ENCODE measurements at places on chromosomes 2 and 18.

DNA sequence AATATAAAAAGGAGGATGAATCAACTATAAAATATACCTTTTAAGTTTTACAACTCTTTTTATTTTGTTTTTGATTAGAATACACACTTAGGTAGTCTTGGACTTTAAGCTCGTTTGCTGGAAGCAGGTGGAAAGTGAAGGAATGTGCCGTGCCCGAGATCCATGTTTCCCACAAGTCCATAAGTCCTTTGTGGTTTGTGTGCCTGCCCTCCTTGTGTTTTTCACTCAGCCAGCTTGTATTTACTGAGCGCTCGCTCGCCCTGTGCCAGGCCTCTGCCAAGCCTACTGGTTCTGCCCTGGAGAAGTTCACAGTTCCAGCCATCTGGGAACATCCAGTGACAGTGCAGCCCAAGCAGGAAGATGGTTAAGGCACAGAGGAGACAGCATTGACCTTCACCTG, 142.6 kb downstream of the MGAT5 start:
- DNase-seq: no peak

DNA sequence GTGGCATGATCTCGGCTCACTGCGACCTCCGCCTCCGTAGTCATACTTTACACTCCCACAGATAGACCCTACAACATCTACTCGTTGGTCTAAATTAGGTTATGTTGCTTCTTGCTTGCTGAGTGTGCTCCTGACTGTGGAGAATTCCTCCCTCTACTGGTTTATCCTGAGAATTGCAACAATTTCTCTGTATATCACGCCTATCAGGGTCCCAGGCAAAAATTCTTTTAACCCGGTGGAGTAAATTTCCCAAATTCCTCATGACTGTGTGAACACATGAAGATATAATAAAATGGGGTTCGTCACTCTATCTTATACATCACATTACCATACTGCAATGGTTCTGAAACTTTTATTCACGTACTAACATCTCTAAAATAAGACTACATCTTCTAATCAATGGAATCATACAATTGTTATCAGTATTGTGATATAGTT, 156.7 kb downstream of the EVA1A start:
- no peak for DNase-seq

DNA sequence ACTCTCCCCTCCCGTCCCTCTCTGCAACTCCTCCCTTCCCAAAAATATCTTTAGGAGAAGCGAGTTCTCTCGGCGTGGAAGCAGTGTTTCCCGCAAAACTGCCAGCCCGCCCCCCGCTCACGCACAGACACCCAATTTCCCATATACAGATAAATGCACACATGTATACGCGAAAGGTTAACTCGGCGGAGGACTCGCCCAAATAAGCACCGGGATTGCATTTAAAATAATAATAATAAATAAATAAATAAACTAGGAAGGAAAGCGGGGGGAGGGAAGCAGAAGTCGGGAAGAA, 70.0 kb upstream of the PSMD14 start:
- DNase-seq: no peak

DNA sequence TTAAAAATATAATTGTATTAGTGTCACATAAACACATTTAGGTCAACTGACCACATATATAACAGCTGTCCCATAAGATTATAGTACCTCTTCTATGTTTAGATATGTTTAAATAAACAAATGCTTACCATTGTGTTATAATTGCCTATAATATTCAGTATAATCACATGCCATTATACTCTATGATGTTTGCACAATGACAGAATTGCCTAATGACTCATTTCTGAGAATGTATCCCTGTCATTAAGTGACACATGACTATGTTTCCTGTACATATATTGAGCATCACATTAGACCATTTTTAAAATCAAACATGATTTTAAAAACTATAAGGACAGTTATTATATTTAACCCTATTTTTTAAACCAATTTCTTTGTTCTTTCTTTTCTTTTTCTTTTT, 89.8 kb downstream of the HS6ST1 start:
- DNase-seq: no peak

- DNase-seq: no peak
These were observed 33.3 kb upstream of the PGAP1 start for GRCh38 chr2:196959734-196960338.

DNA sequence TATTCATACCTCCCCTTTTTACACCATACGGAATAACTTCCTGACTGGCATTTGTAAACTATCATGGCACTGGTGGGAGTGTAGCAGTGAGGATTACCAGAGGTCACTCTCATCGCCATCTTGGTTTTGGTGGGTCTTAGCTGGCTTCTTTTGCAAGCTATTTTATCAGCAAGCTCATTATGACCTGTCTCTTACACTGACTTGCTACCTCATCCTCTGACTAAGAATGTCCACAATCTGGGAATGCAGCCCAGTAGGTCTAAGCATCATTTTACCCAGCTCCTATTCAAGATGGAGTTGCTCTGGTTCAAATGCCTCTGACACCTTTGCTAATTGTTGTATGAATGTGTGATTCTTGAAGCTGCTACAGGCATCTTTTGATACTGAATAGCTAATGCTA, 950.8 kb upstream of the SLC39A10 start:
- no peak for DNase-seq

GRCh38 chr2:237968048-237968862, 1.4 kb downstream of the UBE2F start:
- peak; percentile 36 for DNase-seq

DNA sequence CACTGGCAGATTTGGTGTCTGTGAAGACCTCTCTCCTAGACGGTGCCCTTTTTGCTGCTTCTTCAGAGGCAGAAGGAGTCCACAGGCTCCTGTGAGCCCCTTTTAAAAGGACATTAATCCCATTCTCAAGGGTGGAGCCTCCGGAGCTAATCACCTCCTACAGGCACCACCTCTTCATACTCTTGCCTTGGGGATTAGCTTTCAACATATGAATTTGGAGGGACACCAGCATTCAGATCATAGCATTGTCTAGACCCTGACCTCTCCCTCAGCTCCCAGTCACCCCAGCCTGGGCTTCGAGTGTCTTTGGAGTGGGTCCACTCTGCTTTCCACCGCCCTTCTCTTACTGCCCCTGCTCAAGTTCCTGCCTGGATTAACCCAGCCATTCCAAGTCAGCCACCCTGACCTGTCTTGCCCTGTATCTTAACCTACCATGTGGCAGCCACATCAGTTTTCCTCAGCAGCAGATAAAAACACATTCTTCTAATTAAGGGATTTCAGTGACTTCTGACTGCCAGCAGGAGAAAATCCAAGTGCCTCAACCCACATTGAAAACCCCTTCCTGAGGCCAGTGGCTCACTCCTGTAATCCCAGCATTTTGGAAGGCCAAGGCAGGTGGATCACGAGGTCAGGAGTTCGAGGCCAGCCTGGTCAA, 6.1 kb upstream of the NCL start:
- DNase-seq: no peak

- DNase-seq: no peak
These were observed 91.0 kb upstream of the CDH19 start for GRCh38 chr18:66694852-66695251.

DNA sequence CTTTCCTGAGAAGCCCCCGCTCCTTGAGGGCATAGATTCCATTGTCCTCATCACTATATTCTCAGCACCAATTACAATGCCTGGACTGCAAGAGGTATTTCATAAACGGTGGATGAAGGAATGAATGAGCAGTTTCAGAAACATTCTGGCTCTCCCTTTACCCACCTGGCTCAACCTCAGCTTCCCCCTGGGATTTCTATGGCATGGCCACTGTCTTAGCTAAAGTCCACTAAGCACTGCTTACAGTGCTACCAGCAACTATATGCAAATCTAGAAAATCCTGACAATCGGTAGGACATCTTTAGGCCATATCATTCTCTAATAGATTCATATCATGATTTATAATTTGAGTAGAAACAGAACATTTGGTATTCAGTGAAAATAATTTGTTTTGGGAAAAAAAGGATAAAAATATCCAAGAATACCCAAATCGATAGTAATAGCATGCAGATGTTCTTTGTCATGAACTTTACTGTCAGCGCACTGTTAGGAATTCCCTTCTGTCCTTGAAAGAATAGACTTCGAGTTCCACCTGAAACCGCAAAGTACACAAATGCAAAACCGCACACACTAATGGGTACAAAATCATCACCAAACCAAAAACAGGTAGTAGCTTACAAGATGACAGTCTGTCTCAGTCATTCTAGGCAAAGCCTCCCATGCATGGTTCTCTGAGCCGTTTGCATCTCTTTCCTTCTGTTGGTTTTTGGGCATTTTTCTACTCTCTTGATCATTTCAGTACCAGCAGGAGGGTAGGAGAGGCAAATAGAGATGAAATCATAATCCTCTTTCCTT, 303.6 kb upstream of the ID2 start:
- no peak for DNase-seq

- peak; percentile 84 for DNase-seq
These were observed 579 bp downstream of the MAT2A start for GRCh38 chr2:85539361-85540132.

DNA sequence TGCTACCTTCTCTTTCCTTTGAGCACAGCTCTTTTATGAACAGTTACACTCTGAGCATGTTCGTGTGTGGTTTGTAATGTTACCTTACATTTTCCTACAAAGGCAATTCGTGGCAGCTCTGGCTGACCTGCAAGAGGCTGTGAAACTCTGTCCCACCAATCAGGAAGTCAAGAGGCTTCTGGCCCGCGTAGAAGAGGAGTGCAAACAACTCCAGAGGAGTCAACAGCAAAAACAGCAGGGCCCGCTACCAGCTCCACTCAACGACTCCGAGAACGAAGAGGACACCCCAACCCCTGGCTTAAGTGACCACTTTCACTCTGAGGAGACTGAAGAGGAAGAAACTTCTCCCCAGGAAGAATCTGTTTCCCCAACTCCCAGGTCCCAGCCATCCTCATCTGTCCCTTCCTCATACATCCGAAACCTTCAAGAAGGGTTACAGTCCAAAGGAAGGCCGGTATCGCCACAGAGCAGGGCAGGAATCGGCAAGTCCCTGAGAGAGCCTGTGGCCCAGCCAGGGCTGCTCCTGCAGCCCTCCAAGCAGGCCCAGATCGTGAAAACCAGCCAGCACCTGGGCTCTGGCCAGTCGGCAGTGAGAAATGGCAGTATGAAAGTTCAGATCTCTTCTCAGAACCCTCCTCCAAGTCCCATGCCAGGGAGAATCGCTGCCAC, 56.9 kb downstream of the WDSUB1 start:
- DNase-seq: no peak

GRCh38 chr2:3751806-3752205, 48.4 kb downstream of the DCDC2C start:
- no peak for DNase-seq

- DNase-seq: no peak
These were observed 135.5 kb downstream of the TMEFF2 start for GRCh38 chr2:192059266-192059665.

DNA sequence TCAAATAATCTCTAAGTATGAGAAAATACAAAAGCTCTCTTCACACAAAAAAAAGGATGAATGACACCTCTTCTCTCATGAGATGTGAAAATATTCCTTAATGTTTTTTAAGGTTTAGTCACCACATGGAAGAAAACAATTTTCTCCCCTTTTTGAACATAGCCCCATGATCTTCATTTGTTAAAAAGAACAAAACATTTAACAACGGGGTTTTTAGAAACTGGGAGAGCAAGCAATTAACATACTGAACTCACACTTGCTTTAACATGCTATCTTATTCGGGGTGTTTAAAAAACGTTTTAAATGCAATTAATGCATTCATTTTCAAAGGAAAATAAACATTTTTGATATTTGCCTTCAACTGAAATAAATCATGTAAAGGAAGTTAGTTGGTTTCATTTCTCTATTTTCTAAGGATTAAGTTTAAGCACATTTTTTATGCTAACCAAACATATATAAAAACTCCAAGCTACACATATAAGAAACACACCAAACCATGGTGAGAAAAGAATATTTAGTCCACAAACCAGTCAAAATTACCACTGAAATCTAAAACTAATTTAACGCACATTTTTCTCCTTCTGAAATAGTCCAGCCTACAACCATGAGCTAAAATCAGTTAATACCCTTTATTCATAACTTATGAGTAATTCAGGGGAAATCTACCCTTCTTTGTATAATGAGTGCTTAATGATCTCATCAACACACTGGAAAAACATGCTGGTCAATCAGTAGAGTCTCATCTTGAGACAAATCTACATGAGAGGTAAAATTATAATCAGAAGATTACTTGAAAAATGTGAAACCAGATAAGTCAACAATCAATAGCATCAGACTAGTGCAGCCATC, 8.2 kb downstream of the FBXO11 start:
- DNase-seq: no peak

- DNase-seq: no peak
These were observed 3.0 kb downstream of the BUB1 start for GRCh38 chr2:110674620-110675555.

DNA sequence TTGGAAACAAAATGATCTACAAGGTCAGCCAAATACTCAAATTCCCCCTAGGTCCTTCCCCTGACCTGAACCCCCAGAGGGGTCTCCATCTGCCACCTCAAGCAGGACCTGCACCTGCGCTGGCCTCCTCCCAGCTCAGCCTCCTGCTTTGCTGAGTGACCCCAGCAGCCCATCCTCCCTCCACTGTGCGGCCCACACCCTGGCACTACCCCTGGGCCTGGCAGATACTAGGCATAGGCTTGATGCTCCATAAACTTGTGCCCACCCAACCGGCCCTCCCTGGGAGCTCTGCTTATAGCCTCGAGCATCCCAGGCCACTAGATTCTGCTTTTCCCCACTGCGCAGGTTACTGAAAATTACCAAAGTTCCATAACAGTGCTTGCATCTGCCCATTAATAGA, 156.2 kb downstream of the HDAC4 start:
- DNase-seq: peak; percentile 6

- no peak for DNase-seq
These were observed 10.6 kb downstream of the SEC11C start for GRCh38 chr18:59150236-59150635.

- DNase-seq: no peak
These were observed 683.1 kb upstream of the ACVR2A start for GRCh38 chr2:147161746-147162145.

GRCh38 chr2:49677227-49677626, 522.9 kb upstream of the FSHR start:
- DNase-seq: no peak

DNA sequence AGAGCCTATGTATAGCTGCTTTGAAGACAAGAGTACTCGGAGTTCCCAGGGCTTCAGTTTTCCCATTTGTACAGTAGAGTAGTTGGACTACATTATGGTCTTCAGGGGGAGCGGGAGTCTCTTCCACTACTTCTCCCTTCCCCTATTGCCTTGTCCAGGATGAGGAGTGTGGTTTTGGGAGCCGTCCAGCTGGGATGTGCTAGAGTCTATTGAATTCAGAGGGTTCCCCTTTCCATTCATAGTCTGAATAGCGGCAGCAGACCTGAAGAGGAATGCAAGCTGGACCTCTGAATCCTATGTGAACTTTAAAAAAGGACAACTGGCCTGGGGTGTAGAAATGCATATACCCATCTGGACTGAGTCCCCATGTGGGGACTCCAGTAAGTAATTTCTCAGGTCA, 43.5 kb upstream of the EPG5 start:
- no peak for DNase-seq

DNA sequence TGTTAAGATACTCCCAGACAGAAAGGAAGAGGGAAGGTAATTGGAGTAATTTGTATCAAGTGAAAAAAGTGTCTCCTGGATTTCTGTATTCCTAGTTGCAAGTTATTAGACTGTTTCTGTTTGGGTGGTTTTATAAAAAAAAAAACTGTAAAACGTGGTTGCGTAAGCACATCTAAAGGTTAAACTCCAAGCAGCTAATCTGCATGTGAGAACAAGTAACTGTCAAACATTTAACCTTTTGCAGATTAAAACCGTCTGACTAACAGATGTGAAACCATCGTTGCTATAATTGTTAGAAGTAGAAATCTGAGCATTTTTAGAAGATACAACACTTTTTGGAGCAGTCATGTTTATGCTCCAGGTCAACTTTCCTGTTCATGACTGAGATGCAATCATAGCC, 72.3 kb downstream of the AFF3 start:
- no peak for DNase-seq

GRCh38 chr2:207269038-207269437, 103.3 kb upstream of the KLF7 start:
- no peak for DNase-seq

Data from right kidney (tissue), 9 donors.